ENCODE measurements at places on chromosomes 11 and 22. TPM values are rescaled to one million over a fixed set of nuclear protein-coding genes. Genes with fewer than 3 reads are reported as not detected.

Gene LIN7C
- 7.4 TPM for polyA plus RNA-seq

Gene FXYD2
- polyA plus RNA-seq = 0.09 TPM

Gene LARGE2
- polyA plus RNA-seq = 0.13 TPM

DNA sequence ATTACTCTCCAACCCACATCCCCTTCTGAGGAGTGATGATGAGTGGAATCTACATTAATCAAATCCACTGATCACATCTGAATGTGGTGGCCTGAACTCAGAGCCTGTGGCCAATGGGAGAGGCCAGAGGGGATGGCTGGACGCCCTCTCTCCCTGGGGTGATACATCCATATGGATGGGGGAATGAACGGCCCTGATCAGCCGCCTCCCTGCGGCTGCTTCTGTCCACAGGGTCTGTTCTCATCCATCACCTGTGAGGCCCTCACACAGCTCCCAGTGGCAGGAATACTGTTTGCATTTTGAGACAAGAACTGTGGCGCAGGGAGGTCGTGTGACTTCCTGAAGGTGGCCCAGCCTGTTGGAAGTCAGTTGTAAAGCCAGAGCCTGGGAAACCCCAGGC lies 78.3 kb upstream of the SHISAL1 start:
- H3K4me3 ChIP-seq = no peak overlapping the region
- H3K27ac ChIP-seq = no peak overlapping the region
- H3K36me3 ChIP-seq = no peaks in the 10 kb centered on the region

DNA sequence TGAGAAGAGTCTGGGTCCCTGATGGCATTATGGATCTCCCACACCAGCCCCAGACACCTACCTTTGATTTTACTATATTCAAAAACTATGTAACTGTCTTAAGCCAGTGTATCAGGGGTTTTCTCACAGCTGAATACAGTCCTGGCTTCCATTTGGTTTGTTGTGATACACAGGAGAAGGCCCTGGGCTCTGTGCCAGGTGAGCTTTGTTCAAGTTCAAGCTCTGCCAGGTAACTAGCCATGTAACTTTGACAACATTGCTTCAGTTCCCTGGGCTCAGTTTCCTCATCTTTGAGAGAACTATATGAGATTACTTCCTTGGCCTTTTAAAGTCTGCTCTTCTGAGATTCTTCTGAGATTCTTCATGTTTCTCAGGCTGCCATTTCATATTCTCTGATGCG lies 327.5 kb upstream of the TENM4 start:
- no peak overlapping the region for H3K27ac ChIP-seq
- no peak for DNase-seq
- no peaks in the 10 kb centered on the region for H3K4me1 ChIP-seq
- H3K36me3 ChIP-seq = no peaks in the 10 kb centered on the region
- H3K27me3 ChIP-seq = no peaks in the 10 kb centered on the region
- H3K4me3 ChIP-seq = no peak overlapping the region

DNA sequence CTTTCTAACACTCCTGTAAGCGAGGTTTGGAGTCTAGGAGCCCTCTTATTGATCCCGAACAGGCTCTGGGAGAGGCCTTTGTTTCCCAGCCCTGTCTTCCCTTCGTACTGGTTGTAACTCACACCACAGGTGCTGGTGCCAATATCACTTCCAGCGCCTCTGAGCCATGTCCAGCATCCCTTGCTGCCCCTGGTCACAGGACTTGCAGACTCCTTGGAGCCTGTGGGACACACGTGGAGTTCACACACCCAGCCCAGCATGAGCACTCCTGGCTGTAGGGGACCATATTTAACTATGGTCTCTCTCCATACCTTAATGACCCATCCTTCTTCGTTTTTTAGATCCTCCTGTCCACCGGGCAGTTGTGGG lies 2.2 kb downstream of the ZBTB16 start:
- no peak overlapping the region for H3K4me3 ChIP-seq
- peaks cover 1% of the 10 kb centered on the region for H3K4me1 ChIP-seq
- no peak overlapping the region for H3K27ac ChIP-seq

- peak; percentile 30 for DNase-seq
- H3K27ac ChIP-seq = peak overlapping the region; percentile 66
- peaks cover 2% of the 10 kb centered on the region for H3K4me1 ChIP-seq
- H3K27me3 ChIP-seq = no peaks in the 10 kb centered on the region
Observed at GRCh38 chr11:26827567-26828081, 105.8 kb upstream of the SLC5A12 start.

DNA sequence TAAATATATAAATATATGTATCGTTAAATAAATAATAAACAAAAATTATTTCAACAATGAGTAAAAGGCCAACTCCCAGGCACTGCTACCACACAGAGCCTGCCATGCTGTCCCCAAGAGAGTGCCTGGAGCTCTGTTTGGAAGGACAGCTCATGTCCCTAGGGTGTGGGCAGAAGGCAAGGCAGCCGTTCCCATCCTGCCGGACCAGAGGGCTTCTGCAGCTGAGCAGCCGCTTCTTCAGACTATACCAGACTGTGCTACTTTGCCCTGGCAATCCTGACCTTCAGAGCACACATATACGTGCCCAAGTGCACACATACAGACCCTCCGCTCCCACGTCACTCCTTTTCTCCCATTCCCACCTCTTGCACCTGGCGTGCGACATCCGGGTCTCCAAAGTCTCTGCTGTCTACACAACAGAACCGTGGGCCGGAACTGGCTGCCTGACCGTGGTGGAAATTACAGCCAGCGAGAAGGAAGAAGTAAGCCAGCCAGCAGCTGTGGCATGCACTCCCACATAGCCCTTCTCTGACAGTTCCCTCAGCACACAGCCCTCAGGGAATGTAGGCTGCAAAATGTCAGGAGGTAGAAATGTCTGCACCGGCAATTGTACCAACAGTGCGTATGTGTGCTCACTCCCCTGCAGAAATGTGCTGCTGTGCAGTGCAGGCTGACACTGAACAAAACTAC lies 24.0 kb downstream of the PAX6 start:
- no peak overlapping the region for H3K27ac ChIP-seq
- no peaks in the 10 kb centered on the region for H3K4me1 ChIP-seq
- H3K4me3 ChIP-seq = no peak overlapping the region
- peaks cover 2% of the 10 kb centered on the region for H3K27me3 ChIP-seq
- no peak for DNase-seq
- H3K36me3 ChIP-seq = no peaks in the 10 kb centered on the region

DNA sequence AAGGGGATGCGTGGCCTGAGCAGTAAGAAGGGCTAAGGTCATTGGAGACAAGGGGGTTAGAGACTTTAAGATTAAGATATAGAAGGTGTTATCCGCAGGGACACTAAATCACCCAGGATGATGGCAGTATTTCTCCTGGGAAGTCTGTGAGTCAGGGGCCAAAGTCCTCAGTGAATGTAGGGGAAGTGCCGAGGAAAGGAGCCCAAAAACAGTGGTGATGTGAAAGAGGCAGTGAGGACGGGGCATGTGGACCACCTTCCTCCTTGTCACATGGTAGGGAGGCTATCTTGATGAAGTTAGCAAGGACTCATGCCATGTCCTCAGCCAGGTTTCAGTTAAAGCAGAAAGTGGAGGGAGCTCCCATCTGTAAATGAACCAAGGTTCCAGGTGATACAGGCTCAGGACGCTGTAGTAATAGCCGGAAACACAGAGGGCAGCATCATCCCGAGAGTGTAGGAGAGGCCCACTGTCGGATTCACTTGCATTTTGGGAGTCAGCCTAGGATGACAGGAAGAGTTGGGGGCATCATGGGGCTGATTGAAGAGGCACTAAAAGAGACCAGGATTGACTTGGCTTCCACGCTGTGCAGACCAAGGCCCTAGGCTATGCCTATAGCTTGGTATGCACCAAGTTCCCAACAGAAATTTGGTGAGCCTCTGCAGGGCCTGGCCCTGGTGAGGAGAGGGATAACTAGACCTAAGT lies 33.5 kb downstream of the WEE1 start:
- DNase-seq = no peak
- H3K4me3 ChIP-seq = no peak overlapping the region
- H3K27me3 ChIP-seq = no peaks in the 10 kb centered on the region
- H3K4me1 ChIP-seq = no peaks in the 10 kb centered on the region

GRCh38 chr22:38305471-38306448 lies 11.5 kb downstream of the CSNK1E start:
- H3K4me1 ChIP-seq = peaks cover 33% of the 10 kb centered on the region
- H3K27me3 ChIP-seq = no peaks in the 10 kb centered on the region
- H3K27ac ChIP-seq = peak overlapping the region; percentile 51

- DNase-seq = no peak
- no peak overlapping the region for H3K4me3 ChIP-seq
- peaks cover 34% of the 10 kb centered on the region for H3K36me3 ChIP-seq
- no peaks in the 10 kb centered on the region for H3K4me1 ChIP-seq
Observed at GRCh38 chr11:119115484-119116234, 5.7 kb upstream of the HINFP start.

DNA sequence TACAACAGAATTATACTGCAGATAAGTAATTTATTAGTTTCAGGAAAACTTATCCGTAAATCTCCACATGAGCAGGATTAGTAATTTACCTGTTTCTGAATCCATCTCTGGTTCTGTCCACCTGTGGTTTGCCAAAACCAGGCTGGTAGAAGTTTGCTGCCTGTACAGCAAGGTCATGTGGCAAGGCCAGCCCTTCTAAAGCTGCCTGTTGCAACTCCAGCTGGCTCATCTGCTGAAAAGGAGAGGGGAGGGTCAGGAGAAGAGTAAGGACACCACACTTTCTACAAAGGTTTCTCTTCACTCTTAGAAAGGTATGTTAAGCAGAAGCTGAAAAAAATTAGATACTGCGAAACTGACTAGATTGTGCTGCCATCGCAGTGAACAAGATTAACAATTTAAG lies 42.3 kb downstream of the EIF4ENIF1 start:
- H3K4me3 ChIP-seq = no peak overlapping the region
- H3K4me1 ChIP-seq = no peaks in the 10 kb centered on the region

DNA sequence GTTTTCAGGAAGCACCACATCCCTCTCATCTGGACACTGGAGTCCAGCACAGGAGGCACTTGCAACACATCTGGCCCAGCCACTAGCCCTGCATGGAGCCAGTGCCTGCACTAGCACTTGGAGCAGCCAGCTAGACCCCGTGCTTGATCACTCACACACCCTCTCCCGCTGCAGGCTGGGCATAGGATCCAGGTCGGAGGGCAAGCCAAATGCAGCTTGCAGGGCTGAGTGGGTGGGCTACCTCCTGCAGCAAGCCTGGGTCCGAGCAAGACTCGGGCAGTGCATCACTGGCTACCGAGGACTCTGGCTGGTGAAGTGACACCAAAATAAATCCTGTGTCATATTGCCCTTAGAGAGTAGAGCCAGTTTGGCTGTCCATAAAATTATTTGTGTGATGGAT lies 1795.4 kb downstream of the LRRC4C start:
- no peaks in the 10 kb centered on the region for H3K27me3 ChIP-seq
- H3K36me3 ChIP-seq = no peaks in the 10 kb centered on the region
- H3K4me3 ChIP-seq = no peak overlapping the region
- H3K4me1 ChIP-seq = no peaks in the 10 kb centered on the region

DNA sequence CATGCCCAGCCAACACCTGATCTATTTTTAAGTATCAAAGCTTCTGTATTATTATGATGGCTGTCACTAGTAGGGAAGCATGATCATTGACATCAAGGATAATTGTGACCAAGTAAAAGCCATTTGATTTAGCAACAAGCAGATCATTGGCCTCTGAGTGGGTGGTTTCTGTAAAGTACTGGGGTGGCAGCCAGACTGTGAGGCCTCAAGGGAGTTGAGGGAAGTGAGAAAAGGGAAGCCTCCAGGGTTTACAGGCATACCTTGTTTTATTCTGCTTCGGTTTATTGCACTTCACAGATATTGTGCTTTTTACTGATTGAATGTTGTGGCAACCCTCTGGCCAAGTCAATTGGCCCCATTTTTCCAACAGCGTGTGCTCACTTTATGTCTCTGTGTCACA lies 60.1 kb downstream of the PRR5L start:
- DNase-seq = no peak
- H3K27ac ChIP-seq = no peak overlapping the region
- no peak overlapping the region for H3K4me3 ChIP-seq
- H3K36me3 ChIP-seq = no peaks in the 10 kb centered on the region

DNA sequence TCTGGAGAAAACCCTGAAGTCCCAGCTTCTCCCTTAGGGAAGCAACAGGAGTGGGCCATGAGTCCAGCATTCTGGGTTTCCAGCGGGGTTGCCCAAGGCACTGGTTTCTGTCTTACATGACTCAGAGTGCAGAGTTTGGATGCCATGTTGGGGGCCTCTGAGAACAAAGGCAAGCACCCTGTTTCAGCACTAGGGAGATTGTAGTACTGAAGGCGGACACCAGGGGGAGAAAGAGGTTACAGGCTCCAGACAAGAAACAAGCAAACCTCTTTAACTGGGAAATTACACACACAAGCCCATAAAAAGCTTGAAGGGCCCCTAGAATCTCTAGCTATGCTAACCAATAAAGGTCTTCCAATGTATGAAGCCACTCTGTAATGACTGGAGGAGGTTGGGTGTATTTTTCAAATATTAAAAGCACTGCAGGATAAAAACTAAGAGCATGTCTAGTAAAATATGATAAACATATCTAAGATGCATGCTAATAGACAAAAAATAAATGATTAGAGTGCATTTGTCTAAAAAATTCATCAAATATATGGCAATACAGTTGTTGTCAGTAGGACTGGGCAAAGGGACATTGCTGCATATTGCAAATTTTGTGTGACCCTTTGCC lies 7.1 kb downstream of the MS4A6E start:
- no peak overlapping the region for H3K27ac ChIP-seq
- peak; percentile 13 for DNase-seq
- H3K4me1 ChIP-seq = no peaks in the 10 kb centered on the region
- H3K27me3 ChIP-seq = no peaks in the 10 kb centered on the region
- no peak overlapping the region for H3K4me3 ChIP-seq
